ENCODE measurements at places on chromosomes 1 and 21. TPM values are rescaled to one million over a fixed set of nuclear protein-coding genes. Genes with fewer than 3 reads are reported as not detected.

- no peak overlapping the region for H3K27ac ChIP-seq
- no peak for DNase-seq
- H3K4me3 ChIP-seq = no peak overlapping the region
Observed at GRCh38 chr1:36247538-36247937, 23.3 kb downstream of the THRAP3 start.

GRCh38 chr1:162016631-162017030 lies 7.0 kb downstream of the OLFML2B start:
- H3K36me3 ChIP-seq = no peaks in the 10 kb centered on the region
- no peak overlapping the region for H3K27ac ChIP-seq
- DNase-seq = no peak
- no peak overlapping the region for H3K4me3 ChIP-seq

DNA sequence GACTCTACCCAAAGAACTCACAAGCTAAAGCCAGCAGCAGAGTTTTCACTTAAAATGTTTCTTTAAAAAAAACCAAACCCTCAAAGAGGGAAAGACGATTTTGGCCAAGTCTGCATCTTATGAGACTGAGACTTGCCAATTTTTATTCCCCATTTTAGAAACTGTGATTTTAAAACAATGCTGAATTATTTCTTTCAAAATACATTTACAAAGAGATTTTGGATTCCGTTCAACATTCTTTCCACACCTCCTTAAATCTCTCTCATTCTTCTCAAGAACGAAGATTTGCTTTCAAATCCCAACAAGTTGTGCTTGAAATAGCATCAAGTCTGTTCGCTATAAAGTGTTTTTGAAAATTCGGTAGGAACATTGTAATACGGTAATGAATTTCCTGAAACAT lies 133.9 kb upstream of the VANGL1 start:
- H3K4me3 ChIP-seq = no peak overlapping the region
- no peaks in the 10 kb centered on the region for H3K36me3 ChIP-seq
- no peak overlapping the region for H3K27ac ChIP-seq
- no peaks in the 10 kb centered on the region for H3K27me3 ChIP-seq

DNA sequence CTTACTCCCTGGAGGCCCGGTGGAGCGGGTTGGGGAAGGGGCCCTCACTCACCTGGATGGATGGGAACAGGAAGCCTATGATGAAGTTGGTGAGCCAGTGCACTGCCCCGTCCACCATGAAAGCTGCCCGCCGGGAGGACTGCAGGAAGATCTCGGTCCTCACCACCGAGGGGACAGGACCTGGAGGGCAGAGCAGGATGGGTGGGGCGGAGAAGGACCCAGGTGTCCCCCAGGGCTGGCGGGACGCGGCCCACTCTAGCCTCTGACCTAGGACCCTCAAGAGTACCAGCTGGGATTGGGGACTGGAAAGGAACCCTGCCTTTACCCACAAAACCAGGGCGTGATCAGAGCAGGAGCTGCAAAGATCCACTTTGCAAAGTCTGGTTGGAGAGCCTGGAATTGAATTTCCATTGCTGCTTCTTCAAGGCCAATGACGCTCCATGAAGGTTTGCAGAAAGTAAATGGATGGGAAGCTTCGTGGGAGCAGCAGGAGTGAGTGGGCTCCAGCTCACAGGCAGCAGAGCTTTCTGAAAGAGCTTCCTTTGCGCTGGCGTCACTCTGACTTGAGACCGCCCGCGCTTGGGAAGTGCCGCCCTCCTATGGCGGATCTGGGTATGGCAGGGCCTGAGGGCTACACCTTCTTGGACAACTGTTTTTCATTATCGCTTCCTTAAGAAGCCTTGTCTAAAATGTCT lies 21.4 kb downstream of the SLC2A7 start:
- no peak overlapping the region for H3K27ac ChIP-seq
- H3K4me1 ChIP-seq = no peaks in the 10 kb centered on the region
- no peaks in the 10 kb centered on the region for H3K27me3 ChIP-seq
- peak; percentile 53 for DNase-seq
- H3K36me3 ChIP-seq = no peaks in the 10 kb centered on the region

The IGSF3 gene
- 32.2 TPM for total RNA-seq

The CD2 gene
- total RNA-seq = not detected

The PRAMEF18 gene
- not detected for total RNA-seq

The MPL gene
- not detected for total RNA-seq

All from H1 (cell line).